ENCODE measurements at places on chromosomes 4 and X.

- DNase-seq = no peak
These were observed 81.7 kb downstream of the MAD2L1 start for GRCh38 chr4:119984996-119985395.

- DNase-seq = no peak
These were observed 53.2 kb upstream of the PJA1 start for GRCh38 chrX:69218407-69218997.

DNA sequence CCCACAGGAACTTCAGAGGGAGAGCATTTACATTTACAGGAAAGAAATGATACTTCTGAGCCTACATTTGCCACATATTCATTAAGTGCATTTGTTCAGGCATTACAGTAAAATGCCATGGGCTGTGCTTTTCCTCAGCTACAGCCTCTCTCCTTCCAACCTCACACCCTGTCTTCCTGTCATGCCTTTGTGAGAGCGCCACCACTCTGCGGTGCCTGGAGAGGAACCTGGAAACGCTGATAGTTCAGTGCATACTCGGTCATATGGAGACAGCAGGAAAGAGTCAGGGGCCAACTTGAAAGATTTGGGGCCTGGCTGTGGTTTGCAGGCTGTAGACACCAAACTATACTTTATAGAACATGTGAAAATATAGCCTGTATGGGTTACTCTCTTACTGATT is 40.5 kb downstream of the NFKB1 start:
- DNase-seq = peak; percentile 49

DNA sequence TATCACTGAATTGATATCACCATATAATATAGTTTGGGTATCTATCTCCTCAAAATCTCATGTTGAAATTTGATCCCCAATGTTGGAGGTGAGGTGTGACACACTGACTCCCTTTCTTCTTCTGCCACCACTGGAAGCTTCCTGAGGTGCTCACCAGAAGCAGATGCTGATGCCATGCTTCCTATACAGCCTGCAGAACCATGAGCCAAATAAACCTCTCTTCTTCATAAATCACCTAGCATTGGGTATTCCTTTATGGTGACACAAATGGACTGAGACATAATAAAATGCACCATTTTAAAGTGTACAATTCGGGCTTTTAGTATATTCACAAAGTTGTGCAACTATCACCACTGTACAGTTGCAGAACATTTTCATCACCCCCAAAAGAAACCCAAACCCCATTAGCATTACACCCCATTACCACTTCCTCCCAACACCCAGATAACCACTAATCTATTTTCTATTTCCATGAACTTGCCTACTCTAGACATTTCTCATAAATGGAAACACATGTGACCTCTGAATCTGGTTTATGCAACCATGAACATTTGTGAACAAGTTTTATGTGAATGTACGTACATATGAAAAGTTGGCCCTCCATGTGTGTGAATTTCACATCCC is 148.9 kb downstream of the OPHN1 start:
- no peak for DNase-seq

DNA sequence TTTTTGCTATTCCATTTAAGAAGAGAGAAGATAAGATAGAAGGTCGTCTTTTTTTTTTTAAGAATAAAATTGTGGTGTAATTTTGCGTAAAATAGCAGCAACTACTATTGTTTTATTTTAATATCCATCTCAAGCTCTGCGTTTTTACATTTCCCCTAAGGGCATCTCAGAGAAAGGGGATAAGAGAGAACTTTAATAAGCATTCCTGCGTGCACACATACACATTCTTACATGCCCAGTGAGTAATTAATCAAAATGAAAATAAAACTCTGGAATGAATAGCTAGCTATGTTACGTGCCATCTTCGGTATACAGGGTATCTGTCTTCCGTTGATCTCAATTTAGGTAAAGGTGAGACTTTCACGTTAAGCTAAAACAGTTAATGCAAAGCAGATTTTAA is 200.3 kb upstream of the TENM3 start:
- DNase-seq = no peak

DNA sequence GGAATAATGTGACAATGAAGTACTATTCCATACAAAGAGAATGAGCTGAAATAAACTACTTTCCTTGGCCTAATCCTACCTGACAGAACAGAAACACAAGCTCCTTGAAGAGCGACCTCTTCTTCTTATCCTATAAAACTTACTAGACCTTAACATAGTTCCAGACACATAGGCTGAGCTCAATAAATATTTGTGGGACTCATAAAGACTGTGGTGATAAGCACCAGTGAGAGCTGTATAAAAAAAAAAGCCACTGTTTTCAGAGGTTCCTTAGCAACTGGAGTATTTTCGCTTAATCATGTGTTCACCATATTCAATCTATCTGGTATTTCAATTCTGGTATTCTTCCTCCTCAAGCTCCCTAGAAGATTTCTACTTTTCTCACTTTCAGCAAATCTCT is 1129.6 kb downstream of the STPG2 start:
- no peak for DNase-seq

- no peak for DNase-seq
These were observed 94.0 kb upstream of the TEX13A start for GRCh38 chrX:105314458-105314857.

DNA sequence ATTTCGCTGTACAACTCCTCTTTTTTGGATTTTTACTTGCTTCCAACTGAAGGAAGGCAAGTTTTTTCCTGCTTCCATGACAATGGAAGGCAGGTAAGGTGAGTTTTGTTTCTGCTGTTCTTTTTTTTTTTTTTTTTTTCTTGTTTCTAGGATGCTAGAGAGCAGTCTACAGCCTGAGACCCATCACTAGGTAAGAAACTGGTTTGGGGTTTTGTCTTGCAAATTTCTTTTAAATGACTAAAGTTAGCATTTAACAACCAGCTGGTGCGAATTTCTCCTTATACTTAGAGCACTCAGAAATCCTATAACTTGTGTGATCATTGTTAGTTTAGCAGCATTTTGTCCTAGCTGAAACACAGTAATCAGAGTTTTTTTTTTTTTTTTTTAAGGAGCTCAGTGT is 378.4 kb upstream of the CNKSR2 start:
- no peak for DNase-seq

DNA sequence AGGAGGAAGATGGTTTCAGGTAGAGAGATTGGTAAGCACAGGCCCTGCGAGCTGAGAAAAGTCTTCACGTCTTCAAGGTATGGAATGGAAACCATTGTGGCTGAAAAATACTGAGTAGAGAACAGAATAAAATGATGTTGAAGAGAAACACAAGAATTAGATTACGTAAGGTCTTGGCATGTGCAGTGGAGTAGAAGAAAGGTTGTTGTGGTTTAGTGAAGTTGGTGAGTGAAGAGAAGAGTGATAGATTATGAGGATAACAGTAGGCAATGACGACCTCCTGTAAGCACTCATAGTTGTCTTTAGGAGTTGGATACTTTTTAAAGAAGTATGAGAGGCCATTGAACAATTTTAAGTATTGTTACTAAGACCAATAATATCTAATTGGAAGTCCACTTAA is 642.6 kb downstream of the PCDH7 start:
- DNase-seq = no peak

- peak; percentile 21 for DNase-seq
These were observed 224.2 kb downstream of the RCHY1 start for GRCh38 chr4:75289914-75290582.

DNA sequence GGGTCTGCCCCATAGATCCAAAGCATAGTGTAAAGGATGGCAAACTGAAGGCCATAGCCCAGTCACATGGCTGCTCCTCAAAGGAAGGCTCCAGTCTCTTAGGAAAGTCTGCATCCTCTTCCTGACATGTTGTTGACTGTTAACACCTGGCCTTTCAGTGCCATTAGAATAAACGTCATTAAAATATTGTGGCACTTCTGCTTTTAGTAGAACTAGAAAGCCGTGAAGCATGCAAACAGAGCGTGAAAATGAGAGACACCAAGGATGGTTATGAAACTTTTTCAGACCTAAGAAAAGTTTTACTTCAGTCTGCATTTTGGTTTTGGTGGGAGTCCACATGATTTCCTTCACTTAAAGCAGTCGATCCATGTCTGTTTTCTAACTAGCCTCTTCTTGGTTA is 41.1 kb upstream of the AFF2 start:
- DNase-seq = no peak

- DNase-seq = no peak
These were observed 391.0 kb downstream of the MAGEB5 start for GRCh38 chrX:26606971-26607370.

DNA sequence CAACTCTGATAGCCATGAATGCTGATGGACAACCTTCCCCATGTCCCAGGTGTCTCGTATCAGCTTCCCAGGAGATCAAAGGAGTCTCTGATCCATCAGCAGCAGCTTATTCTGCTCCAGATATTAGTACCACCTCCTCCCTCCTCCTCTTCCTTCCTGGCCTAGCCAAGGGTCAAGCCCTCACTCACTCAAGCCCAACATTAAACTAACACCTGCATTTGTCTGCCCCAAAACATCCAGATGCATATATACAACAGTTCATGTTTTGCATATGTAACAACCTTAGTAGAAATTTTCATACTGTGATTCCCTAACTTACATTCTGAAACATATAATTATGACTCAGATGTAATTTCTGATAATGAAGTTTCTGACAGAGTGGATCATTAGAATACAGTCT is 29.9 kb downstream of the BCLAF3 start:
- DNase-seq = no peak

DNA sequence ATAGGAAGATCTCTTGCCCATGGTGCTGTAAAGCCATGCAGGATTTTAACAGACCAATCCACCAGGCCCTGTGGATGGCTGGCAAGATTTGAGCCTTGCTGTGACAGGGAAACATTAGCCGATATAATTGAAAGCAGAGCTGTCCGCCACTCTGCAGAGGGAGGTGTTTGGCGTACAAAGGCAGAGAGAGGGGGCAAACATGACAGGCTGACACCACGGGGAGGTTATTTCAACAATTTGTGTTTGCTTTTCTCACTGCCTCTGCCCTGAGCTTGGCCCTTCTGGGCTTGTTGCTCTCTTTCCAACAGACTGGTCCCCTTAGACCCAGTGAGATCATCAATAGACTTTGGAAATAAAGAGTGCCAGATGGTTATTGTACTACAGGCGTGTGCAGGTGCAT is 59.4 kb downstream of the CLNK start:
- no peak for DNase-seq

GRCh38 chrX:20217906-20218305 is 48.8 kb downstream of the RPS6KA3 start:
- DNase-seq = no peak

DNA sequence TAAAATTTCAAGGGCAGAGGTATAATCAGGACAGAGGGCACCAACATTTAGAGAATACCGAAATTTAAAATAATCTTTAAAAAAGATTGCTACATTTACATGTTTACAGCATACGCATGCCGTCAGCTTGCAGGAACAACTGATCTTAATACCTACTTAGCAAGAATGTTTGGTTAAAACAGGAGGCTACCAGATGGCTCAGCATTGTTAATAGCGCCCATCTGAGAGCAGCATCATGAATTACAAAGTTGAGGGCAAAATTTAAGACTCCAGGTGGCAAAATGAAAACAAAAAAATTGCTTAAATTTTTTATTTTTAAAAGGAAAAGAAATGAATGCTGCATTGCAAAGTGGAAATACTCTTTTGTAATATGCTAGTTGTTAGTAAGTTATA is 241.3 kb downstream of the C4orf33 start:
- peak; percentile 21 for DNase-seq

- DNase-seq = peak; percentile 65
These were observed 473.2 kb upstream of the TECRL start for GRCh38 chr4:64882311-64883086.

- no peak for DNase-seq
These were observed 367.4 kb downstream of the UNC5C start for GRCh38 chr4:95181243-95181995.

DNA sequence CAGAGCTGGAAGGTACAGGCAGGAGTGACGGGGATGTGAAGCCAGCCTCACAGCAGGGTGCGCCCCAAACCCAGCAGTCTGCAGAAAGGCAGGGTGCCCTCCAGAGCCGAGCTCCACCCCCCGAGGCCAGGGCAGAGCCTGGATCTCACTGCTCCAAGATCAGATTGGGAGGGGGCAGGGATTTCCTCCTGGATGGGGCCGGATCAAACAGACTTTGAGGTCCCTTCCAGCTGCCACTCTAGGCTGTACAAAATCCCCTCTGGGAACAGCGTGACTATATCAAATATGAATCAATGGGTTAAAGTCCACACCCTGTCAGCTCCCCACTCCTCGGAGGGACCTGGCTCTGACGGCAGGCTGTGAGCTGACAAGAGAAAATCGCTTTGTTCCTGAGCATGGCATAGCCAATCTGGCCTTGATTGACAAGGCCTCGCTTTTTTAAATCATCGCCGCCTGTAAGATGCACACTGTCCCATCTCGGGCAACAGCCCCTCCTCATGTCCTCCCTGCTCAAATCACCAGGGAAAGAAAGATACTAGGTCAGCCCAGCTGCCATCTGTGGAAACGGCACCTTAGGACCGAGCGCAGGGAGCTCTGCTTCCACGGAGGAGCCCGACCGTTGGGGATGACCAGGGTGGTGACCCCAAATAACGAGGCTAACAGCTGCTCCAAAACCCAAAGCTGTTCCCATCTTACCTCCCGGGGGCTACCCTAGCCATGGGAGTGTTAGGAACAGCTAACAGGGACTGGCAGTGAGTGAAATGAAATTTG is 39.9 kb downstream of the PSAPL1 start:
- DNase-seq = peak; percentile 86

DNA sequence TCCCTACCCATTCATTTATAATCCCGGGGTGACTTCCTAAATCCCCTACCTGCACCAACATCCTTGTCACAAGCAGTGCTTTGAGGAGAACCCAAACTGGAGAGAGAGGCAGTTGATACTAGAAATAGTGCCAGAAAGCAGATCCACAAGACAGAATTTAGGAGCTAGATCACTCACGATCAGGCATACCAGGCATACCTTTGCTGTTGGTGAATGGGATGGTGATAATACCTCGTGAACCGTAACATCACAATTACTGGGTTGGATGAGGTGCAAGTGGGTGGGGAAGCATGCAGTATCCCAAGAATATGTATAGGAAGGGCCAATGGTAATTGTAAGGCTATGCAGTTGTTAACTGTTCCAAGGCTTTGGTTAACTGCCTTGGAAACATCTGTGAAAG is 129.3 kb downstream of the TMA16 start:
- no peak for DNase-seq

GRCh38 chr4:33052241-33052640 is 2332.1 kb downstream of the PCDH7 start:
- DNase-seq = no peak

GRCh38 chr4:74058048-74058651 is 19.7 kb upstream of the CXCL3 start:
- DNase-seq = no peak
